ENCODE measurements at places on chromosomes 11 and 22. TPM values are rescaled to one million over a fixed set of nuclear protein-coding genes. Genes with fewer than 3 reads are reported as not detected.

The LMO2 gene
- 67.6 TPM for total RNA-seq

DNA sequence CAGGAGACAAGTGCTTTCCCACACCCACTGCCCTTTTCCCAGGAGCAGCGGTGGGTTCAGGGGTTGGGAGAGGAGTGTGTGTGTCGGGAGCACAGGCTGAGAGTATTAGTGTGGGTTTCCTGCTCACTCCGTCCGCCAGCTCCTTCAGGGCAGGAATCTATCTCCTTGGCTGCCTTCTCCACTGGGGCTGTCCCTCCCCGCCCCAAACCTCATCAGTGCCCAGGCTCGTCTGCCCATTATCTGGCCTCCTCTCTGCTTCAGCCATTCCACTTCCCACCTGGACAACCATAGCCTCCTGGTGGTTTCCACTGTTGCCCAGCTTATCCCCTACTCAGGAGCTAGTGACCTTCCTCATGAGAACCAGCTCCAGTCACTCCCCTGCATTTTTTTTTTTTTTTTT, 19.9 kb downstream of the ASPHD2 start:
- DNase-seq: no peak

The LIF gene
- total RNA-seq: 16.6 TPM

DNA sequence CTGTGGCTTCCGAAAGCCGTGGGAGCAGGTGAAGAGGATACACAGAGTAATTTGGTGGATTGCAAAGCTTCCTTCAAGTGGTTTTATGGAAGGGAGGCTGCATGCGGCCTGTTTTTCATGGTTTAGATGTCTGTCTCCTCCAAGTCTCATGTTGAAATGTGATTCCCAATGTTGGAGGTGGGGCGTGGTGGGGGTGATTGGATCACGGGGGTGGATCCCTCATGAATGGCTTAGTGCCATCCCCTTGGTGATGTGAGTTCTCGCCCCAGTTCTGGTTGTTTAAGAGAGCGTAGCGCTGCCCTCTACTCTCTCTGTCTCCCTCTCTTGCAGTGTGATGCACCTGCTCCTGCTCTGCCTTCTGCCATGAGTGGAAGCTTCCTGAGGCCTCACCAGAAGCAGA, 247.8 kb upstream of the B3GAT1 start:
- DNase-seq: no peak

DNA sequence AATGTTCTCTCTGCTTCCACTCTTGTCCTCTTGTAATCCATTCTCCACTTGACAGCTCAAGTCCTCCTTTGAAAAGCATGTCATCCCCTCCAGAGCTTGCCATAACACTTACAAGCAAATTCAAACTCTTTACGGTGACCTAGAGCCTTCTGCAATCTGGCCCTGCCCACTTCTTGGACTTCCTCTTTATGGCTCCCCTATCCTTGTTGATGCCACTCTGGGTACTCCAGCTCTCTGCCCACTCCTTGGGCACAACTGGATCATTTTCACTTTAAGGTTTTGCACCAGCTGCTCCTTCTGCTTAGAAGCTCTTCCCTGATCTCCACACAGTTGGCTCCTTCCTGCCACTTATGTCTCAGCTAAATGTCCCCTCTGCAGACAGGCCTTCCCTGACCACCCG, 217.9 kb downstream of the DSCAML1 start:
- DNase-seq: no peak

The MS4A14 gene
- total RNA-seq: not detected

The TCN1 gene
- not detected for total RNA-seq

GRCh38 chr11:22581354-22582150, 44.1 kb downstream of the FANCF start:
- DNase-seq: no peak

- no peak for DNase-seq
Observed at GRCh38 chr11:1948389-1948788, 1.3 kb downstream of the MRPL23 start.

GRCh38 chr22:27386186-27386585, 415.4 kb downstream of the MN1 start:
- no peak for DNase-seq

DNA sequence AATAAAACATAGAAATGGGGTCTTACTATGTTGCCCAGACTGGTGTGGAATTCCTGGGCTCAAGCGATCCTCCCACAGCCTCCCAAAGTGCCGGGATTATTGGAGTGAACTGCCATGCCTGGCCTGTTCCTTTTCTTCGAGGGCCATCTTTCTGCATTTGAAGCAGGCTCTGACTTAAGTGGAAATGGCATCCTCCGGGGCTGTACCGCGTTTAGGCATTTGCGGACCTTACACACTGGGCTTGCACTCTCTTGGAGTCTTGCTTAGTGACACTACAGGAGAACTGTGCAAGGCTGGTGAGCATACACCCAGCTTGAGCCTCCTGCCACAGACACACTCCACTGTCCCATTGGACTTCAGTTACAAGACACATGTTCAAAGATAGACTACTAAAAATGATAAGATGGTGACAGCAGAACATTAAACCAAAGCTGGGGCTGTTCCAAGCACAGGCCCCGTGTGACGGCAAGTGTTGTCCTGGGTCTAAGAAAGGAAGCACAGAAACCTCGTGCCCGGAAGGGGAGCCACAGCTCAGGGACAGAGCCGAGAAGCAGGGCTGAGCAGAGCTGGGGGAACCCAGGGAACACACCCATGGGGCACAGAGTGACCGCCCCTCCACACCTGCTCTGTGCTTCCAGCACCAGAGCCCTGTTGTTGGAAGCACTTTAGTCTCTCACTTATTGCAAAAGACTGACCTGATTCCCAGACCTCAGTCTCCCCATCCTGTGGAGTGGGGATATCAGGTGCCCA, 59.0 kb upstream of the SHANK2 start:
- DNase-seq: no peak

The DMC1 gene
- 1.3 TPM for total RNA-seq

DNA sequence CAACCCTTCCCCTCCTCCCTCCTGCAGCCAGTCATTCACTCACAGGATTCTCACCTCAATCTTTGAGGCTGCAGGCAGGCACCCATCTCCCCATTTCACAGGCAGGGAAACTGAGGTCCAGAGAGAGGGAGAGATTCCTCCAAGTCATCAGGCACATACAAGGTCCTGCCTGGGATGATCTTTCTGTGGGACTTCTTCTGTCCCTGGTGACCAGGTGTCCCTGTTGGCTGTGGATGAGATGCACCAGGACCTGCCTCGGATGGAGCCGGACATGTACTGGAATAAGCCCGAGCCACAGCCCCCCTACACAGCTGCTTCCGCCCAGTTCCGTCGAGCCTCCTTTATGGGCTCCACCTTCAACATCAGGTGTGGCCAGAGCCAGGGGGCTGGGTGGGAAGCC, 7.8 kb downstream of the FTH1 start:
- no peak for DNase-seq

The HBG1 gene
- not detected for total RNA-seq

GRCh38 chr11:126181939-126182730, 29.3 kb downstream of the RPUSD4 start:
- no peak for DNase-seq

GRCh38 chr11:128763224-128763623, 69.4 kb downstream of the FLI1 start:
- DNase-seq: no peak

GRCh38 chr11:88508759-88509581, 171.4 kb upstream of the CTSC start:
- no peak for DNase-seq

The OR51B2 gene
- total RNA-seq: not detected
